ENCODE measurements at places on chromosomes 12 and 14.

DNA sequence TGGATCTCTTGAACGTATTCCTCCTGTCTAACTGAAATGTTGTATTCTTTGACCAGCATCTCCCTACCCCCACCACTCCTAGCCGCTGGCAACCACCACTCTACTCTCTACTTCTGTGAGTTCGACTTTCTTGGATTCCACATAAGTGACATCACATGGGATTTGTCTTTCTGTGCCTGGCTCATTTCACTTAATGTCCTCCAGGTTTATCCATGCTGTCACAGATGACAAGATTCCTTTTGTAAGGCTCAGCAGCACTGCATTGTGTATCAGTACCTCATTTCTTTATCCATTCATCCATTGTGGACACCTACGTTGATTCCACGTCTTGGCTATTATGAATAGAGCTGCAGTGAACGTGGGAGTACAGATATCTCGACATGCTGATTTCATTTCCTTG is 10.5 kb downstream of the PRKAB1 start:
- H3K4me1 ChIP-seq = peaks cover 34% of the 10 kb centered on the region
- H3K27ac ChIP-seq = no peak overlapping the region
- peaks cover 59% of the 10 kb centered on the region for H3K36me3 ChIP-seq
- DNase-seq = no peak
- H3K27me3 ChIP-seq = no peaks in the 10 kb centered on the region

DNA sequence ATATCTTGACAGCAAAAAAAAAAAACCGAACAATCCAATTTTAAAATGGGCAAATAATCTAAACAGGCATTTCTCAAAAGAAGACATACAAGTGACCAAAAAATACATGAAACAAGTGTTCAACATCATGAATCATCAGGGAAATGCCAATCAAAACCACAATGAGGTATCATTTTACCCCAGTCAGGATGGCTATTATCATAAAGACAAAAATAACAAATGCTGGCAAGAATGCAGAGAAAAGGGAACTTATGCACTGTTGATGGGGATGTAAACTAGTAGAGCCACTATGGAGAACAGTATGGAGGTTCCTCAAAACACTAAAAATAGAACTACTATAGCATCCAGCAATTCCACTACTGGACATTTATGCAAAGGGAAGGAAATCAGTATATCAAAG is 448.2 kb downstream of the RGS6 start:
- DNase-seq = no peak
- peaks cover 24% of the 10 kb centered on the region for H3K27me3 ChIP-seq
- H3K4me1 ChIP-seq = peaks cover 8% of the 10 kb centered on the region
- no peaks in the 10 kb centered on the region for H3K36me3 ChIP-seq
- no peak overlapping the region for H3K4me3 ChIP-seq

DNA sequence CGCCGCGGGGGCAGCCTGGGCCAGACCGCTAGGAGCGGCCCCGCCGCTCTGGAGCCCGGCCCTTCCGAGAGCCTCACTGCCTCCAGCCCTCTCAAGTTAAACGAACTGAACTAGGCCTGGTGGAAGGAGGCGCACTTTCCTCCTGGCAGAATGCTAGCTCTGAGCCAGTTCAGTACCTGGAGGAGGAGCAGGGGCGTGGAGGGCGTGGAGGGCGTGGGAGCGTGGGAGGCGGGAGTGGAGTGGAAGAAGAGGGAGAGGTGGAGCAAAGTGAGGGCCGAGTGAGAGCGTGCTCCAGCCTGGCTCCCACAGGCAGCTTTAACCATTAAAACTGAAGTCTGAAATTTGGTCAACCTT is 5.3 kb downstream of the LTB4R start:
- H3K27ac ChIP-seq = no peak overlapping the region
- H3K4me3 ChIP-seq = no peak overlapping the region
- peaks cover 58% of the 10 kb centered on the region for H3K4me1 ChIP-seq
- DNase-seq = no peak
- no peaks in the 10 kb centered on the region for H3K27me3 ChIP-seq

DNA sequence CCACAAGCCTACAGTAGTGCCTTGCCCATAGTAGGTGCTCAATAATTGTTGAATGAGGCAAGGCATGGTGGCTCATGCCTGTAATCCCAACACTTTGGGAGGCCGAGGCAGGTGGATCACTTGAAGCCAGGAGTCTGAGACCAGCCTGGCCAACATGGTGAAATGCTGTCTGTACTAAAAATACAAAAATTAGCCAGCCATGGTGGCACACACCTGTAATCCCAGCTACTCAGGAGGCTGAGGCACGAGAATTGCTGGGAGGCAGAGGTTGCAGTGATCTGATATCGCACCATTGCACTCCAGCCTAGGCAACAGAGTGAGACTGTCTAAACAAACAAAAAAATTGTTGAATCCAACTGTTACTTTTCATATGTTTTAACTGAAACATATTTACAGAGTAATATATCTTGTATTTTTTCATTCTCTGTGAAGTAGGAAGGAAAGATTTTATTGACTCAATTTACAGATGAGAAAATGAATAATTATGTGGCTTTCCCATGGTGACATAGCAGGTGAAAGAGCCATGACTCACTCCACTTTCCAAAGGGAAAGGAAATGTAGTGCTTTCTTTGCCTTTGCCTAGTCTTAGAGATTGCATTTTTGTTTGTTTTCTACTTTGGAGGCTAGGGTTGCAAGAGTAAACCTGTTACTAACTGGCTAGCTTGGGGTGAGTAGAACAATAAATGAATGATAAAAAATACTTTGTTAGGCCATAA is 95.4 kb upstream of the SLC38A4 start:
- H3K36me3 ChIP-seq = no peaks in the 10 kb centered on the region
- H3K27ac ChIP-seq = no peak overlapping the region
- peaks cover 7% of the 10 kb centered on the region for H3K27me3 ChIP-seq
- no peaks in the 10 kb centered on the region for H3K4me1 ChIP-seq
- DNase-seq = no peak

GRCh38 chr12:93376436-93377251 is 1.1 kb upstream of the NUDT4 start:
- H3K4me3 ChIP-seq = no peak overlapping the region
- H3K4me1 ChIP-seq = peaks cover 21% of the 10 kb centered on the region
- peaks cover 24% of the 10 kb centered on the region for H3K36me3 ChIP-seq
- DNase-seq = no peak

DNA sequence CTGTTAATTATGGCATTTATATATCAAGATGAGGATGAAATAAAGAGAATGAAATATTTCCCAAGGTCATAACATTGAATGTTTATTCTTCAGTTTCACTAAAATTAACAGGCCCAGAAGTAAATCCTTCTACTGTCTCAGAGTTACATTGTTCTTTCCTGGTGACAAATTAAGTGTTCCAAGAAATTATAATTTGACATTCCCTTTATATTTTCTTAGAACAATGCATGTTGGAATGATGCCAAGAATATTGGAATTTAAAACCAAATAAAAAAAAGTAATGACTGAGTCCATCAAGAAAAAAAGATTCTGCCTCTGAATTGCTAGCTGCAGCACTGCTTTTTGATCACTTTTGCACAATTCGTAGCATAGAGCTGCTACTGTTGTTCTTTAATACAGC is 152.1 kb downstream of the METTL25 start:
- no peaks in the 10 kb centered on the region for H3K36me3 ChIP-seq
- DNase-seq = no peak
- H3K4me3 ChIP-seq = no peak overlapping the region
- H3K27ac ChIP-seq = no peak overlapping the region
- no peaks in the 10 kb centered on the region for H3K27me3 ChIP-seq
- H3K4me1 ChIP-seq = no peaks in the 10 kb centered on the region

- no peaks in the 10 kb centered on the region for H3K27me3 ChIP-seq
- H3K36me3 ChIP-seq = peaks cover 5% of the 10 kb centered on the region
- no peak for DNase-seq
- no peak overlapping the region for H3K4me3 ChIP-seq
- H3K4me1 ChIP-seq = peaks cover 43% of the 10 kb centered on the region
- H3K27ac ChIP-seq = peak overlapping the region; percentile 52
Observed at GRCh38 chr14:54890788-54891187, 11.8 kb downstream of the GCH1 start.

GRCh38 chr12:65882486-65882885 is 58.2 kb downstream of the HMGA2 start:
- no peaks in the 10 kb centered on the region for H3K36me3 ChIP-seq
- H3K27ac ChIP-seq = no peak overlapping the region
- DNase-seq = no peak
- peaks cover 46% of the 10 kb centered on the region for H3K27me3 ChIP-seq
- H3K4me3 ChIP-seq = no peak overlapping the region

- no peak overlapping the region for H3K27ac ChIP-seq
- H3K27me3 ChIP-seq = no peaks in the 10 kb centered on the region
- H3K4me3 ChIP-seq = no peak overlapping the region
Observed at GRCh38 chr12:97639702-97640101, 177.1 kb downstream of the RMST start.

DNA sequence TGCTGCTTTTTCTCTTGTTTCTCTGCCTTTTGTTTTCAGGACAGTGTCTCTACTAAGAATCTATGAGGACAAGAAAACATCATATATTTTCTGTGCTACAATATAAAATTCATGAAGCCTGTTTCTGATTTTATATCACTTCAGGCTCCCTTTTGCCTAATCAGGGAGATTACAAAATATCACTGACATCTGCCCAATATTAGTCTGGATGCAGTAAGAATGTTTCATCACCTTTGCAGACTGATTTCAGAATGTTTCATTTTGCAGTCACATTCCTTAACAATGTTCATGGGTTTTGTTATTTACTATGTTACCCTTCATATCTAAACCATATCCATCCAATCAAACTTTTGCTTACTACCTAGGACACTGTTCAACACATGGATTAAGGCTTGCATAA is 491 bp upstream of the CLEC6A start:
- no peaks in the 10 kb centered on the region for H3K36me3 ChIP-seq
- H3K4me3 ChIP-seq = no peak overlapping the region
- peaks cover 28% of the 10 kb centered on the region for H3K27me3 ChIP-seq
- peaks cover 8% of the 10 kb centered on the region for H3K4me1 ChIP-seq
- DNase-seq = no peak

DNA sequence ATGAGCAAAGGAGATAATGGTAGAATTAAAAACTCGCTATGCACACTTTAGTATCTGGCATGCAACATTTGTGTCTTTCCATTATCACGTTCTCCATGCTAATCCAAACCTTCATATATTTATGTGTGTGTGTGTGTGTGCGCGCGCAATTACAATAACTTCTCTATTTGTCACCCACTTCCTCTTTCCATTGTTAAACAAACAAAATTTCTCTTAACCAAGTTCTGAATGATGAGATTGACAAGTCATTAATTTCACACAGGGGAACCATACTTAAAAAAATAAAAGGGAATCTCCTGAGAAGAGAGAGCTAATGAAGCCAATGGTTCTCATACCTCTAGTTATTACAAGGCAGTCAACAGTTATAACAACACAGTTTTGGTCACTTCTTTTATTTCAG is 575.9 kb upstream of the MDGA2 start:
- no peaks in the 10 kb centered on the region for H3K27me3 ChIP-seq
- H3K27ac ChIP-seq = no peak overlapping the region
- no peaks in the 10 kb centered on the region for H3K36me3 ChIP-seq
- H3K4me3 ChIP-seq = no peak overlapping the region
- no peak for DNase-seq
- no peaks in the 10 kb centered on the region for H3K4me1 ChIP-seq

DNA sequence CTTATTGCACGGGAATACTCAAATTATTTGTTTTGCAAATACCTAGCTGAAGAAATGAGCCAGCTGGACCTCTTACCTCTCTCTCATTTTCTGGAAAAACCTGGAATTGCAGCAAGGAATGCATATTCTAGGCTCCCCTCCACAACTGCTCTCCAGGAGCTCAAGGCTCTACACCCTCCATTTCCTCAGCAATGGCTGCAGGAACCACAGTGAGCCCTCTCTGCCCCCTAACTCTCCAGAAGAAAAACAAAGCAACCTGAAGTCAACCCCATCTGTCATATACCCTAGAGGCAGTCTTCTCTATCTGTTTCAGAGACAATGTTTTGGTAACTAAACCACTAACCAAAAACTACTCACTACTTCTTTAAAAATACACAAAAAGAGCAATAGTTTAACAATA is 221.6 kb downstream of the SLC25A21 start:
- no peak overlapping the region for H3K27ac ChIP-seq
- no peaks in the 10 kb centered on the region for H3K4me1 ChIP-seq
- H3K27me3 ChIP-seq = no peaks in the 10 kb centered on the region
- H3K36me3 ChIP-seq = no peaks in the 10 kb centered on the region
- no peak overlapping the region for H3K4me3 ChIP-seq

- no peak overlapping the region for H3K27ac ChIP-seq
- no peaks in the 10 kb centered on the region for H3K36me3 ChIP-seq
- DNase-seq = no peak
- H3K4me1 ChIP-seq = no peaks in the 10 kb centered on the region
- peaks cover 10% of the 10 kb centered on the region for H3K27me3 ChIP-seq
Observed at GRCh38 chr12:102232036-102232435, 34.4 kb upstream of the PMCH start.

DNA sequence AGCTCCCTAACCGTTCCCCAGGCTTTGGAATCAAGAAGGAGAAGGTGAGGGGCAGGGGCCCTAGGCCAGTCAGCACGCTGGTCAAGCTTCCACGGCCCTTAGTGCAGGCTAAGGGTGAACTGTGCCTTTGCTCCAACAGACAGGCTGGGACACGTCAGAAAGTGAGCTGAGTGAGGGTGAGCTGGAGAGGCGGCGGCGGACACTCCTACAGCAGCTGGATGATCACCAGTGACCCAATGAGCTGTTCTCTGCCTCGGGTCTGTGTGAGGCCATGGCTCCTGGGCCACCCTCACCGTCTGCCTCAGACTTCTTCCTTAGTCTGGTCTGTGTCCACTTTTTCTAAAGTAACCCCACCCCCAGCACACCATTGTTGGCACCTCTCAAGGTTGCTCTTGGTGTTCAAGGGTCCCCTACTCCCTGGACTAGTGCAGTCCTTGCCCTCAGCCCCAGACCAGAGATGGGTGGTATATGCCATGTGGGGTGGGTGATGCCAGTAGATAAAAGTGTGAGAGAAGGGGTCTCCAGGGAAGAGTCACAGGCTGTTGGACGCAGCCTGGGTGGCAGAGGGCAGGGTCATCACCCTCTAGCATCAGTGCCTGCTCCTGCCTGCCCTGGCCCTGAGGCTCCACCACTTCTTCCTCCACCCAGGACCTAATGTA is 20.7 kb downstream of the PRPF40B start:
- peak overlapping the region; percentile 73 for H3K27ac ChIP-seq
- no peak for DNase-seq
- no peaks in the 10 kb centered on the region for H3K27me3 ChIP-seq
- H3K4me1 ChIP-seq = peaks cover 18% of the 10 kb centered on the region
- H3K36me3 ChIP-seq = peaks cover 18% of the 10 kb centered on the region
